ENCODE measurements at places on chromosomes 11 and 22.
A peak's percentile ranks its signal among the peaks of the same experiment; 100 is the strongest.

- H3K4me1 ChIP-seq: no peaks in the 10 kb centered on the region
- H3K27me3 ChIP-seq: no peaks in the 10 kb centered on the region
- H3K36me3 ChIP-seq: no peaks in the 10 kb centered on the region
These were observed 9.1 kb upstream of the SESN3 start for GRCh38 chr11:95239871-95240649.

DNA sequence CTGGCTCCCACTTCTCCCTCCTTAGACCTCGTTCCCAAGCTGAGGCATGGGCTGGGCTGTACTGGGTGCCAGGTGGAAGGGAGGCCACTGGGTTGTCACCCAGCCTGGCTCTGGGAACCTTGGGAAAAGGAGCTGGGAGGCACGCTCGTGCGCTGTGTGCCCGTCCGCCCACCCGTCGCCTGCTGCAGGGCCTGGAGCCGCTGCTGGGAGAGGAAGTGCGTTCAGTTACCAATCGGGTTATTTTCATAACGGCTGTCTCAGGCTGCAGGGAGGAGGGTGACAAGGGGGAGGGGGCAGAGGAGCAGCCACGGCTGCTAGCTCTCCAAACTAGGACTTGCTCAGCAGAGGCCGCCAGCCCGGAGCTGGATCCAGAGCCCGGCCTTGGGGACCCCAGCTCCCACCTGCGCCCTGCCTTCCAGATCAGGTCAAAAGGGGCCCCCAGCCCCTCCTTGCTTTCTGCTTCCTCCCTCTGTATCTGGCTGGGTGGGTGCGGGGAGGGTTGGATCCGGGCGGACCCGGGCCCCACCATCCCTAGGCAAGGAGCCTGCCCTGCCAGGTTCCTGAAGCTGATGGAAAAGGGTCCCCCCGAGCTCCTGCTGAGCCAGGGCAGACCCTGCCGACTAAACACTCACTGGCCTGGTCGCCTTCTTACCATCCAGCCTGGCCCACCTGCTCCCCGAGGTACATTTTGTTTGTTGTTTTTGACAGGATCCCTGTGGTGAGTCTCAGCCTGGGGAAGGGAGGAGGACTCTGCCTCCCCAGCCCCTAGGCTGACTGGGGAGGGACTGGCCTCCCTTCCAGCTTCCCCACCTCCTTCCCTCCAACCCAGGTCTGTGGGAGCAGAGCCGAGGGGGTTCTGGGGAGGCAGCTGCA lies 14.3 kb downstream of the DGKZ start:
- H3K27me3 ChIP-seq: no peaks in the 10 kb centered on the region
- no peak overlapping the region for H3K4me3 ChIP-seq
- H3K36me3 ChIP-seq: no peaks in the 10 kb centered on the region
- peak; percentile 37 for DNase-seq

- H3K36me3 ChIP-seq: no peaks in the 10 kb centered on the region
- no peaks in the 10 kb centered on the region for H3K27me3 ChIP-seq
- no peak overlapping the region for H3K27ac ChIP-seq
- no peak for DNase-seq
- H3K4me3 ChIP-seq: no peak overlapping the region
These were observed 445.6 kb downstream of the NTM start for GRCh38 chr11:131816051-131816450.

DNA sequence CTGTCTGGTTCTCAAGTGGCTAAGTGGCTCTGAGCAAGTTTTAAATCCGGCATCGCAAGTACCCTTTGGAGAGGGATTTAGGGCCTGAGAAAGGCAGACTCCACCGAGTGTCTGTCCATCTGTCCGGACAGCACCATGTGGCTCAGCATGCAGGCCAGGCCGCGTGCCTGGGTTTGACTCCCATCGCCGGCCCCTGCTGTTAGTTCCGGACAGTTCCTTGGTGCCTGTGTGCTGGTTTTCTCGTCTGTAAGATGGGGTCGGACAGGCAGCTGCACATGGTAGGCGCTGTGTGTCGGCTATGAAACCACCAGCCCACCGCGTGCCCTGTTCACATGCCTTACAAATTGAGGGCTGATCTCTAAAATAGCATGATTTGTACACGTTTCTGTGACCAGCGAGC lies 31.0 kb downstream of the NUP50 start:
- H3K4me3 ChIP-seq: no peak overlapping the region
- H3K27ac ChIP-seq: no peak overlapping the region
- no peaks in the 10 kb centered on the region for H3K27me3 ChIP-seq

DNA sequence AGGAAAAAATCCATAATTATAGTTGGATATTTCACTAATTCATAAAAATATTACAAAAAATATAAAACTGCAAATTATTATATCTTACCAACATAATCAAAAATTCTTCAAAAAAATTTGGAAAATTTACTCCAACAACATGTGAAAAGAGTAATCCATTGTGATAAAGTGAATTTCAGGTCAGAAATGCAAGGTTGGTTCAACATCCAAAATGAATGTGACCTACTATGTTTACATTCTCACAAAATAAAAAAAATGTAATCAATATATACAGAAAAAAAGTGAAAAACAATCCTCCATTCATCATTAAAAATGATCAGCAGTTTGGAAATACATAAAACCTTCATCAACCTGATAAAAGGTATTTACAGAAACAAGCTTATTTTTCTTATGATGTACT lies 1252.2 kb downstream of the JRKL start:
- no peak overlapping the region for H3K27ac ChIP-seq
- DNase-seq: no peak
- H3K27me3 ChIP-seq: no peaks in the 10 kb centered on the region
- H3K4me1 ChIP-seq: no peaks in the 10 kb centered on the region

GRCh38 chr11:57341250-57341808 lies 3.2 kb downstream of the P2RX3 start:
- H3K4me1 ChIP-seq: peaks cover under 1% of the 10 kb centered on the region
- DNase-seq: no peak
- peaks cover 16% of the 10 kb centered on the region for H3K27me3 ChIP-seq

- no peaks in the 10 kb centered on the region for H3K4me1 ChIP-seq
- no peak for DNase-seq
- H3K36me3 ChIP-seq: peaks cover 2% of the 10 kb centered on the region
These were observed 41.4 kb upstream of the ST14 start for GRCh38 chr11:130118165-130118564.

- H3K4me1 ChIP-seq: peaks cover 6% of the 10 kb centered on the region
- H3K27ac ChIP-seq: no peak overlapping the region
- H3K27me3 ChIP-seq: no peaks in the 10 kb centered on the region
- no peak overlapping the region for H3K4me3 ChIP-seq
- no peaks in the 10 kb centered on the region for H3K36me3 ChIP-seq
These were observed 6.6 kb downstream of the SHANK2 start for GRCh38 chr11:71245601-71246391.

DNA sequence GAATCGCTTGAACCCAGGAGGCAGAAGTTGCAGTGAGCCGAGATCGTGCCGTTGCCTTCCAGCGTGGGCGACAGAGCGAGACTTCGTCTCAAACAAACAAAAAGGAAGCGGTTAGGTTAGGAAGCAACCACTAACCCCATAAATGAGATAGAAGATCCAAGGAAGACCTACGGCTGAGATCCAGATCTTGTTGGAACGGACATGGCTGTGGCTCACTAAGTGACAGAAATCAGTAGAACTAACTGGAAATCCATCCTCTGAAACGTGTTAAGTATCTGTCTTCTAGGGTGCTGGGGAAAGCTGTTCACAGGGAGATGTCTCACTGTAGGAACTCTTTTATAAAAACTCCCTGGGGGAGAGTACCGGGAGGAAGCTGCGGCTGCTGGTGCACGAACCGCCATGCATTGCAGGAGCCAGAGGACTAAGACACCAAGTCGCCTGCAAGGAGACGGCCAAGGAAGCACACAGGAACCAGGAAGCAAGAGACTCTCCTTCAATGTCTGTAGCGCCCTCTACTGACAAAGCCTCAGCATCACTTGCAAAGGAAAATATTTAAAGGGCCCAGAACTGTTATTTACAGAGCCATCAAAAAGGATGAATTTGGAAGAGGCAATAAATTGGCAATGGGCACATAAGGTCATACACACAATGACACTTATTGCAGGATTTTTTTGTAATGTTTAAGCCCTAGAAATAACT lies 16.9 kb upstream of the SPTY2D1 start:
- no peaks in the 10 kb centered on the region for H3K36me3 ChIP-seq
- no peaks in the 10 kb centered on the region for H3K4me1 ChIP-seq
- H3K27me3 ChIP-seq: no peaks in the 10 kb centered on the region

All from fibroblast of lung (primary cell).